ENCODE measurements at places on chromosomes 6 and 20.

- DNase-seq, result no peak
Observed at GRCh38 chr6:113385020-113385431, 472.1 kb upstream of the MARCKS start.

GRCh38 chr6:154752022-154752421 lies 18.8 kb downstream of the SCAF8 start:
- no peak for DNase-seq

GRCh38 chr20:35297155-35297554 lies 4.9 kb upstream of the FAM83C start:
- DNase-seq, result no peak

DNA sequence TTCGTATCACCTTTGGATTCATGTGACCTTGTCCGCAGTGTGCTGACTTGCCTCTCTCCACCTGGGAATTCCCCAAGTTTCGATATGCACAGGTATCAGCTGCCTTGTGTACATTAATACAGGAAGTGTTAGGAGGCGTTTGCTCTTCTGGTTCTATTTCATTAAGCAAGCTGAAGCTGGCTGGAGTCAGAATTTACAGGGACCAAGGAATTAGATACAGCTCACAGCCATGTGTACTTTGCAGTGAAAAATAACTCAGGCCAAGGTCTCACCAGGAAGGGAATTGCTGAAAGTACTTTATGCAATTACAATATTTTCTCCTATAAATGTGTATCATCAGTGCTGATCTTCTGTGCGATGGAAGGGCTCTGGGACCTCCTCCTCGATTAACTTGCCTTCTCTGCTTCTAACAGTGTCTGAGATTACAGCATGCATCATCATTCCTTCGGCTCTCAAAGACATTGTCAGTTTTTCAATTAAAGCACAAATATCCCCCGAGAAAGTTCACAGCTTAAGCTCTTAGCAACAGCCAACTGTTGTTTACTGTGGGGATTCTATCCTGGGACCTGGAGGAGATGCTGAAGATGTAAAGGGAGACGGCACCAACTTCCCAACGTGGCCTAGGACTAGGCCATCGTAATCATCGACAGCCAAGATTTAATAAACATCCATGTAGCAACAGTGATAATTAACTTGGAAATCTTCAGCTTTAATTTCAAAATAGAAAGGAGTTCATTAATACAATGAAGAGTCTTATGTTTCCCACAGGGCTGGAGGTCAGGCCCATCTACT lies 13.8 kb upstream of the TIAM2 start:
- no peak for DNase-seq

DNA sequence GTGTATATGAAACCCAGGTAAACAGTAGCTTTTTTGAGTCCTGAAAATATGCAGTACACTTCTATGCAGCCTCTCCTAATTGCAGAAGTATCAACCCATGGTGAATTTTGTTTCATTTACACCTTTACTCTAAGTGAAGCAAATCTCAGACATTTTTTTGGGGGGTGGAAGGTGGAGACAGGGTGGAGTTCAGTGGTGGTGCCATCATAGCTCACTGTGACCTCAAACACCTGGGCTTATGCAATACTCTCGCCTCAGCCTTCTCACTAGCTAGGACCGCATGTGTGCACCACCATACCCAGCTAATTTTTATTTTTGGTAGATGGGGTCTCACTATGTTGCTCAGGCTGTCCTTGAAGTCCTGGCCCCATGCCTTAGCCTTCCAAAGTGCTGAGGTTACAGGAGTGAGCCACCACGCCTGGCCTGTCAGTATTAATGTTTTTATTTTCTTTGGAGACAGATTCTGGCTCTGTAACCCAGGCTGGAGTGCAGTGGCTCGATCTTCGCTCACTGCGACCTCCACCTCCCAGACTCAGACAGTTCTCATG lies 80.3 kb downstream of the JARID2 start:
- no peak for DNase-seq

DNA sequence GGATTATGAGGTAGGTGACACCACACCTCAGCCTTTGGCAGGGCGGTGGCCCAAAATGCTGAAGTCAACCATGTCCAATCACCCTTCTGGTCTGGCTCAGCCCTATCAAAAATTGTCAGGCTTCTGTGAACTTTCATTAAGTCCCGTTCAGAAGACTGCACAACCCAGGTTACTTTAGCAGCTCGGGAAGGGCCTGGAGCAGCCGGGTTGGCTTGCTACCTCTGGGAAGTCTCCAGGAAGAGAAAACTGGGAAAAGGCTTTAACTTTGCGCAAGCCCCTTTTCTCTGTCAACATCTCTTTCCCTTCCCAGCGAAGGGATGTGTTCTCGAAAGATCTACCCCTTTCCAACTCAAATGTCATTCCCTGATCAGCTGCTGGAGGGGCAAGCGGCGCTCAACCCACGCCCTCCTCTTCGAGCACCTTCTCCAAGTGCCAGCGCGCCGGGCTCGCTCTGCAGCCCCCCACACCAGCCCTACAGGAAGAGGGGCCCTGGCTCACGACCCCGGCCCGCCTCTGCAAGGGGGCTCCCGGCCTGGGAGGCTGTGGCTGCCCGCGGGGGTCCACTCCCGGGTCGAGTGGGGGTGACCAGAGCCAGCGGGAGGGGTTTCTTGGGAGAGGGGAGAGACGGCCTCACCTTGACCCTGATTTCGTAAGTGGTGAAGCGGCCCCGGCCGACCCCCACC lies 573 bp downstream of the SNX3 start:
- no peak for DNase-seq

GRCh38 chr6:138346302-138347195 lies 31.2 kb upstream of the SMIM28 start:
- no peak for DNase-seq

- DNase-seq, result no peak
Observed at GRCh38 chr20:58634059-58634458, 17.0 kb upstream of the STX16 start.

Measured in stimulated activated CD8-positive, alpha-beta memory T cell treated with anti-CD3 and anti-CD28 coated beads, Interleukin-7, amount 100 ng/mL, for 1 hour (primary cell).